ENCODE measurements at places on chromosomes 2 and 18.

GRCh38 chr18:43148231-43148630 lies 32.7 kb upstream of the RIT2 start:
- no peak for DNase-seq

- no peak for DNase-seq
Measured at GRCh38 chr2:213149294-213149875, 2.0 kb downstream of the IKZF2 start.

DNA sequence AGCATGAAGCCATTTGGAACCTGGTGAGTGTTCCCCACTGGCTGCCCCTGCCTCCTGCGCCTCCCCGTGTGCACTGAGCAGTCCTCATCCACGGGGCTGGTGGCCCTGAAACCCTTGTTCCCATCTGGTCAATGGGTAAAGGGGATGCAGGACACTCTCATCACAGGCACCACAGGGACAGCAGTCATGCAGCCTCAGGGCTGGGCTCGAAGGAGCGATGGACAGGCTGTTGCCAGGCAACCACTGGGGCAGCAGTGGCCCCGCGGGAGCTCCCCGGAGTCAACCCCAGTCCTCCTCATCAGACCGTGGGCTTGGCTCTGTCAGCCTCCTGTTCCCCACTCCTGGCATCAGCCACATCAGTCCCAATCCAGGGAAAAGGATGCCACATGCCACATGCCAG lies 509.5 kb downstream of the EIPR1 start:
- no peak for DNase-seq

DNA sequence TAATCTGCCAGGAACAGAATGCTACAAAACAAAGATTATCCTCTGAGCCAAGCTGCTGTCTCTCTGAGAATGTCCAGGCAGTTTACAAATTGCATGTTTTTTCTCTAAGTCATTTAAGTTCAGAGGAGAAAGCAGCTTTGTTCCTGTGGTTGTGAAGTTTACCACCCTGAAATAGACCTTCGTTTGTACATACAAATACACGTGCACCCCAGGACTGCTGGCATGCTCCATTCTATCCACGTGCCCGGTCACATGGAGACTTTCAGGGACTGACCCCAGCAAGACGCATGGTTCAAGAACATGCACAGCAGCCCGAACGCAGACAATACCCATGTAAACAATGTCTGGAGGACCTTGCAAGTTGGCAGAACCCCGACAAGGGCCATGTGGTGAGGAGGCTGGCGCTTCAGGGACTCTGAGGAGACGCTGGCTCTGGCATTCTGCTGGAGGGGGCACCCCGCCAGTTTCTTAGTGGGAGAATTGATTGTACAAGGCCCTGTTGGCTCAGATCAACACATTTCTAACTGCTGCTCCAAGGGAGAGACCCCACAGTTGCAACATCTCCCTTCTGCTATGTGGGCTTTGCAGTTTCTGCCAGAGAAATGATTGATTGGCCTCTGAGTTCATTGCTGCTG lies 33.3 kb downstream of the FAM178B start:
- no peak for DNase-seq

DNA sequence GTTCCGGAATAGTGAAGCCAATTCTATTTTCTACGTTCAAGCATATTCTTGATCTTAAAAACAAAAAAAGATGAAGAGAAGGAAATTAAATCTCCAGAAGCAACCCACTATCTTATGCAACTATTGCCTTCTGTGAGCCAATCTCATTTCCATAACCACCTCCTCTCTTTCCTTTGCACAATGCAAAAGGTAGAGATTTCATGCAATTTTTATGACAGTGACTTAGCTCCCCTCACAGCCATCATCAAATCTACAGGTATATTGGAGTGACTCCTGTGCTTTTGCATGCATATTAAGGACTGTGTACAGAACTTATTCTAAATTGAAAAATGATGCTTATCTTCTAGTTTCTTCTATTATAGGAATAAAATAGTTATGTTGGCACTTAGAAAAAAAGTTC lies 191.8 kb downstream of the DCC start:
- DNase-seq, result no peak

DNA sequence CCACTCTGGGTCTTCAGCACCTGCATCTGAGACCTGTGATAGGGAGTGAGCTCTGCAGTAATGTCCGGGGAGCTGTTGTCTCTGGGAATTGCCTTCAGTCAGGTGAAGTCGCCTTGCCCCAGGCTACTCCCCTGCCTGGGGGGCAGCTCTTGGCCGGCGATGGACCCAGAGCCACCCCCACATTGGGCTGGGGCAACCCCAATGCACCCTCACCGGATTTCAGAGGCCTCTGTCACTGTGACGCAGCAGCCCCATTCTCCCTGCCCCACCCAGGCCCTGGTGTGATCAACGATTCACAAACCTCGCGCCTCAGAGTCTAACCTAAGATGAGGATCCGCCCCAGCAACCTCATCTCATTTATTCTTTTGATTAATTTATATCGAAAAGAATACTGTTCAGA lies 303.6 kb downstream of the NDUFA10 start:
- no peak for DNase-seq

DNA sequence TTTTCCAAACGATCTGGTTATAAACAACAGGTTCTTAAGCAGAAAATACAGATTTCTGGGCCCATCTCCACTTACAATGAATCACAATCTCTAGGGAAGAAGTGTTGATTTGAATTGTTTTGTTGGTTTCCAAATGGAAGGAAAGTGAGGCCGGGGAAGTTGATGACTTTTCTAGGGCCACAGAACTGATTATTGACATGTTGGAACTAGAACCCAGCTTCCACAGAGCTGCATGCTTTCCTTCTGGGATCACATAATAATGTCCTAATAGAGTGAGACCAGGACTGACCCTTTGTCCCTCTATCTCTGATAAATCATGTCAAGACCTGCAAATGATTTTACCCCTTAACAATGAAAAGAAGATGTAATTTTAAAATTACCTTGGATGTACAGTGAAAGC lies 332.2 kb downstream of the OSR1 start:
- no peak for DNase-seq

- DNase-seq, result no peak
Measured at GRCh38 chr18:21897811-21898210, 157.2 kb downstream of the MIB1 start.

DNA sequence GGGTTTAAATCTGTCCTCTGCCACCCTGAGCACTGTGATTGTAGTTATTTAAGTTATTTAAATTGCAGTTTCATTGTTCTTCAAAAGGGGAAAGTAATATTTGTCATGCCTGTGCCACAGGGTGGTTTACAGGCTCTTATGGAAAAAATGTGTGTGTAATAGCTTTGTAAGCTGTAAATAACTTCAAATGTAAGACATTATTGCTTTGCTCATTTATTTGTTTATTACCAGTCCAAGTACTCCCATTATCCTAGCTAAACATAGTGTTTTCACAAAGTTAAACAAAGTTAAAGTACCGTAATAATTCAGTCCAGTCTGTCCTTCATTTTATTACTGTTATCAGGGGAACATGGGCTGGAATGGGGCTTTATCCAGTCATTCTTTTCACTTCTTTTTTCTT lies 43.4 kb upstream of the IGFBP2 start:
- DNase-seq, result no peak

DNA sequence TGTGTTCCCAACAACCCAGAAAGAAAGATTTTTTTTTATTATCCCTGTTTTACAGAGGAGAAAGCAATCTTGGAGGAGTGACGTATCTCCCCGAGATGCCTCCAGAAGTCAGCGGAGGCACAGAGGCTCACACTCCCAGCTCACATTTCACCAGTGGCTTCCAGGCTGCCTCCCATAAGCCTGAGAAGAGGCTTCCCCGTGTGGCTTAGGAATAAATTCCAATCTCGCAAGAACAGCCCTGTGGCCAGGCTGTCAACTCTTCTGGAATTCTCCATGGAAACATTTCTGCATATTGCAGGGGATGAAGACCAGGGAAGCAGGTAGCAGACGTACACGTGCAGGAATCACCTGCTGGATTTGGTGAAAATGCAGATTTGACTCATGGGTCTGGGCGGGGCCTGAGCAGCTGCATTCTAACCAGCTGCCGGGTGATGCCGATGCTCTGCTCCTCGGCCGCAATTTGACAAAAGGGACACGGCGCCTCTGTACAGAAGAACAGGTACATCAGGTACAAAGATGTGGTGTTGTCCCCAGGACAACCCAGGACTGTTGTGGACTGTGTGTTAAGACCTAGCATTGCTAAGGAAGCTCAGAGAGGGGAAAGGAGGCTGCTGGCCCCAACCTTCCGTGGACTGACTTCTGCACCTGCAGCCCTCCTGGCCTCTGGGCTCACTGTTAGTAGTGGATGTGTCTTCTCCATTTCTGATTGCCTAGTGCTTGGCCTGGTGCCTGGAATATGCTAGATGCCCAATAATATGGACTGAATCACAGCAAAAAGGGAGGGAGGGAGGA lies 114.2 kb upstream of the ID2 start:
- DNase-seq, result no peak

DNA sequence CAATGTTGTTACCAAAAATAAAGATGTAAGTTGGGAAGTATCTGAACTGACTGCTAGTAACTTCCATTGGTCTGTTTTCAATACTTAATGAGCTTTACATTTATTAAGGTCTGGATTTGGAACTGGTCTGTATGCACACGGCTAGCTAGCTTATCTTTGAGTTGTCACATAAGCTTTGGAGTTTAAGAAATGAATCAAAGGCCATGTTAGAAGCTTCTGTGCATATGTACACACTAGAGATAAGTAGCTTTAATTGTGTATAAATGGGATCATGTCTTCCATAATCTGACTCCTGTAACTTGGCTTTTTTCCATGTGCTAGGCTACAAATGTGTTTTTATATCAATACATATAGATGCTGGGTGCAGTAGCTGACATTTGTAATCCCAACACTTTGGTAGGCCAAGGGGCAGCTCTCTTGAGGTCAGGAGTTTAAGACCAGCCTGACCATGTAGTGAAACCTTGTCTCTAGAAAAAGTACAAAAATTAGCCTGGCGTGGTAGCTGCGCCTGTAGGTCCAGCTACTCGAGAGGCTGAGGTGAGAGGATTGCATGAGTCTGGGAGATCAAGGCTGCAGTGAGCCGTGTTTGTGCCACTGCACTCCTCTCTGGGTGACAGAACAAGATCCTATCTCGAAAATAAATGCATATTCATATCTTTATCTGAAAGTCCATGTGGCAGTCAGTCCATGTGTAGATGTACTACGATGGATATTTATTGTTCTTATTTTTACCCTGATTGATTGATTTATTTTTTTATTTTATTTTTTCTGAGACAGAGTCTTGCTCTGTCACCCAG lies 27.2 kb downstream of the ATIC start:
- no peak for DNase-seq

DNA sequence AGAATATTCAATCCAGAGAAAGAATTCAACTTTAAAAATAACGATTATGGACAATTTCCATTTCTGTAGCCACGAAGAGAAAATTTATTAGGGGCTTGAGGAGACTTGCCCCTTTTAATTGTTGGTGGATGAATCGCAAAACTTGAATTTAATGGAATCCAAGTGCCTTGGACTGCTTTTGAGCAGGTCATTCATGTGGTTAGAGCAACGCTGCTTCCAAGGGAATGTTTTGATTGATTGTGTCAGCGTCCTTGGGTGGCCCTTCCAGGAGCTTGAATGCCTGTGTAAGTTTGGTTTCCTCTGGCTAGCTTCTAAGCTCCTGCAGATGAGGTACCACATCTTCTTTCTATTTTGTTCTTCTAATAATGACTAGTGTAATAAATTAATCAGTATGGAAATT lies 213.4 kb downstream of the LTBP1 start:
- no peak for DNase-seq

- DNase-seq, result no peak
Measured at GRCh38 chr2:62320657-62321357, 124.9 kb downstream of the B3GNT2 start.

- no peak for DNase-seq
Measured at GRCh38 chr2:123659120-123659519, 366.0 kb upstream of the CNTNAP5 start.

- DNase-seq, result no peak
Measured at GRCh38 chr2:16194530-16194929, 254.2 kb downstream of the MYCN start.

DNA sequence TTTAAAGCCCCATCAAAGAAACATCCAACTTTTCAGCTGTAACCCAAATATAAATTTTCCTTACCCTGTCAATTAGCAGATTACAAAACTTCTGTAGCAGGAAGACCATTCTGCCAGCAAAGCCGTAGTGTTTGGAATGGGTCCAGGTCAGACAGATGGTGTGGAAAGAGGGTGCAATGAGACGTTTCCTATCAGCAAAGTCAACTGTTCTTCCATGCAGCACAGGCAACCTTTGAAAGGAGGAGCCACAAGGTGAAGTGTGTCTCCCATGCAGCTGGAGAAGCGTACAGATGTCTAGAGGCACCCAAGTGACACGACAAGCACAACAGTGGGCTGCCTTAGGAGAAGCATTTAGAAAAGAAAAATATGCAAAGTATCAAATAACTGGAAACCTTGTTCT lies 83.7 kb downstream of the SP3 start:
- no peak for DNase-seq

DNA sequence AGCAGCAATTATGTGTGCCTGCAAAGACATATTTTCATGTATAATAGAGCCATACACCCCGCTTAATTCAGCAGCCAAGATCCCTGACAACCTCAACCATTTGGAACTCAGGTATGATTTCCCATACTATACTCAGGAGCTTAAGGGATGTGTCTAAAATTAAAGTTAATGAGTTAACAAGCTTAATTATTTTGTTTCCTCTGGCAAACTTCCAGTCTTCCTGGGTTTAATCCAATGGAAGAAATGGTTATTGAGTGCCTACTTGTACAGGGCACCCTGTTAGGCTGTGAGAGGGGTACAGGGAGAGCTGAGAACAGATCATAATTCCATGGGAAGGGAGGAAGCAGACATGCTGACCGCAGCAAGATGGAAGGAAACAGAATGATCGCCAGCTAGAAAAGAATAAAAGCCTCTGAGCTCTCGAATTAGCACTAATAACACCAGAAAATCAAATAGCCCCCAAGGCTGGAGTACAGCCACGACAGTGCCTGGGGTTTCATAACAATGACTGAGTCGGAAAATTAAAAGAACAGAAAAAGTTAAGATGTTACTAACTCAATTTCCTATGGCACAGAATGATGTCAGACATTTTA lies 20.8 kb upstream of the CEP68 start:
- DNase-seq, result no peak

- no peak for DNase-seq
Measured at GRCh38 chr18:78797499-78797898, 182.1 kb upstream of the SALL3 start.

- DNase-seq, result no peak
Measured at GRCh38 chr18:37505321-37505720, 60.3 kb downstream of the CELF4 start.

GRCh38 chr2:37000318-37000717 lies 34.0 kb upstream of the STRN start:
- DNase-seq, result no peak

DNA sequence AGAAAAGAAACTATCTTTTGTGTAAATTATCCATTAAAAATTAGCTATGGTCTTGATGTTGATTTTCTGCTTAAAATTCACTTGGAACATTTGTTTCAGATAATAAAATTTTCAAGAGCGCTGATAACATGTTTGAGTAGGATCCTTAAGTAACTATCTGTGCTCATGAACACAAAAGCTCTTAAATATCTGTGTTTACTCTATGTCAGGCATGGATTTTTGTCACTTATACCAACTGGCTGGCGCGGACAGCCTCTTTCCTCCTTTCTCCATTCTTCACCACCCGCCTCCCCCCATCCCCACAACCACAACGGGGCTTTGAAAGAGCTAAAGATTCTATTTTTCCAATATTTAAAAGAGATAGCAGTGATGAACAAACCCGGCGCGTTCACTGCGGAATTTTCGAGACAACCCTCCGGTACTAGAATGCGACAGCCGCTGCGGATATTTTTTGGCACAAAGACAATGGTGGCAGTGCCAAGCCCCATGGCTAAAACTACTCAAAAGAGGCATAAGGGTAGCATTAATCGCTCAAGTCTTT lies 181.5 kb downstream of the TCF4 start:
- no peak for DNase-seq

- DNase-seq, result no peak
Measured at GRCh38 chr2:35298493-35298892, 1057.1 kb upstream of the CRIM1 start.

All from activated B cell treated with CpG ODN at 0.5 μM for 24 hours (primary cell).